ENCODE measurements at places on chromosomes 3 and 15.

- DNase-seq: peak; percentile 45
Measured at GRCh38 chr15:34753236-34753894, 1.4 kb downstream of the GJD2 start.

- DNase-seq: peak; percentile 24
Measured at GRCh38 chr3:23219117-23219516, 16.0 kb downstream of the UBE2E2 start.

DNA sequence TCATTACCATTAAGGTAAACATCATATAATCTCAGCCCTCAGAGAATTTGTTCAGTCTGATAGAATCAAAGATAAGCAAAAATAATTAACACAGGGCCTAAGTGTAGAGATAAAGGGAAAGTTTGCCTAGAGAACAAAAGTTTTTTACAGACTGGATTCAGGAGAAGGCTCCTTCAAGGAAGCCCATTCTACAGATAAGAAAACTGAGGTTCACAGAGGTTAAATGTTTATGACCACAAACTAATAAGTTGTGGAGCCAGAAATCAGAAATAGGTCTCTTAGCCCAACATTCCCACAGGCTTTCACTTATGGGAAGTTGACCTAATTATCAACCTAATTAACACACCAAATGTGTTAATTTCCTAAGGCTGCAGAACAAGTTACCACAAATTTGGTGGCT lies 110.7 kb downstream of the ZMAT3 start:
- no peak for DNase-seq

- DNase-seq: peak; percentile 57
Measured at GRCh38 chr15:49135342-49135857, 20.0 kb downstream of the COPS2 start.

GRCh38 chr15:36953346-36953745 lies 147.0 kb downstream of the MEIS2 start:
- DNase-seq: no peak

GRCh38 chr3:172653004-172653572 lies 57.8 kb downstream of the NCEH1 start:
- no peak for DNase-seq

- no peak for DNase-seq
Measured at GRCh38 chr3:30354513-30354912, 251.9 kb upstream of the TGFBR2 start.

- DNase-seq: no peak
Measured at GRCh38 chr15:80823120-80823519, 44.0 kb downstream of the CEMIP start.

DNA sequence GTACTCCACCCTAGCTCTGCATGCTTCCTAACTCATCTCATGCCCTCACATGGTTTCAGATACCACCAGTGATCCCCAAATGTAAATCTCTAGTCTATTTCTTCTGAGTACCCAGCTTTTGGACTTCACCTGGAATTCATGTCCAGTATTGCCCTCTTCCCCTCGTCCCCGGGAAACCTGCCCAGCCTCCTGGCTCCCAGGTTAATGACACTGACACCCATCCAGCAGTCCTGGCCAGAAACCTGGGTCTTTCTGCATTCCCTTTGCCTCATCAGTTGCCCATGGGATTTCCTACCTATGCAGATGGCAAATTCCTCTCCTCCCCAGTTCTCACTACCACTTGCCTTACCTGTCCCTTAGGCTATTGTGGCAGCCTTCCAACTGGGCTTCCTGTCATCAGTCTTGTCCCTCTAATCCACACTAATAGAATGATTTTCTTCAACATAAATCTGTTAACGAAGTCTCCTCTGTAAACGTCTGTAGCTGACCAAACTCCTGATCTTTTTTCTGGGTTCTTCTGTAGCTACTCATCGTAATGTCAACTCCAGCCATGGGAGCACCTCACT lies 15.3 kb upstream of the MYLK start:
- DNase-seq: no peak

- DNase-seq: no peak
Measured at GRCh38 chr3:123201223-123201556, 553 bp upstream of the SEC22A start.

DNA sequence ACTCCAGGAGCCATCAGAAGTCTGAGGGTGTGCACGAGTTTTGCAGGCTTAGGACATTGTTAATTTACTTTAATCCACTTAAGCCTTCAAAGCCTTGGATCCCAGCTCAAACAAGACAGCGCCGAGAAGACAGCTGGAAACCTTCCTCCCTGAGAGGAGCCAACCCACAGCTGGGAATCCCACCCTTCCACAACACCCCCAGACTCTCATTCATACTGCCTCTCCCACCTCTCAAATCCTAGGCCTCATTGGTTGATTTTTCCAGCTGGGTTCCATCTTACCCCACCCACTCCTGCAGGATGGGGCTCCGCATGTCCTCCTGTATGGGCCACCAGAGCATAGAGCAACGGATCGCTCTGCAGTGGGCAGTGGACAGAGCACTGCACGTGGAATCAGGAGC lies 80.4 kb downstream of the SEMA5B start:
- no peak for DNase-seq

GRCh38 chr3:29389362-29389761 lies 108.5 kb downstream of the RBMS3 start:
- DNase-seq: no peak

GRCh38 chr3:172074032-172074431 lies 34.7 kb downstream of the FNDC3B start:
- DNase-seq: no peak

DNA sequence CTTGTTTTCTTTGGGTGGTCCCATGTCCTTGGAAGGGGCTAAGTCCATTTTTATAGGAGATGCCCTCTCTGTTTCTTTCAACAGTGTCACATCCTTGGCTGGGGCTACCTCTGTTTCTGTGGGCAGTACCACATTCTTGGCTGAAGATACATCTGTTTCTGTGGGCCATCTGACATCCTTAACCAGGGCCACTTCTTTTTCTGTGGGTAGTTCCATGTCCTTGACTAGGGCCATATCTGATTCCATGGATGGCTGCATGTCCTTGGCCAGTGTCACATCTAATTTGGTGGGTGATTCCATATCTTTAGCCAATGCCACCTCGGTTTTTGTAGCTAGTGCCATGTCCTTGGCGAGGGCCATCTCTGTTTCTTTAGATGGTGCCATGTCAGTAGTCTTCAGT lies 99.5 kb downstream of the MAP4 start:
- no peak for DNase-seq

- no peak for DNase-seq
Measured at GRCh38 chr15:29132735-29133181, 136.9 kb downstream of the NSMCE3 start.

DNA sequence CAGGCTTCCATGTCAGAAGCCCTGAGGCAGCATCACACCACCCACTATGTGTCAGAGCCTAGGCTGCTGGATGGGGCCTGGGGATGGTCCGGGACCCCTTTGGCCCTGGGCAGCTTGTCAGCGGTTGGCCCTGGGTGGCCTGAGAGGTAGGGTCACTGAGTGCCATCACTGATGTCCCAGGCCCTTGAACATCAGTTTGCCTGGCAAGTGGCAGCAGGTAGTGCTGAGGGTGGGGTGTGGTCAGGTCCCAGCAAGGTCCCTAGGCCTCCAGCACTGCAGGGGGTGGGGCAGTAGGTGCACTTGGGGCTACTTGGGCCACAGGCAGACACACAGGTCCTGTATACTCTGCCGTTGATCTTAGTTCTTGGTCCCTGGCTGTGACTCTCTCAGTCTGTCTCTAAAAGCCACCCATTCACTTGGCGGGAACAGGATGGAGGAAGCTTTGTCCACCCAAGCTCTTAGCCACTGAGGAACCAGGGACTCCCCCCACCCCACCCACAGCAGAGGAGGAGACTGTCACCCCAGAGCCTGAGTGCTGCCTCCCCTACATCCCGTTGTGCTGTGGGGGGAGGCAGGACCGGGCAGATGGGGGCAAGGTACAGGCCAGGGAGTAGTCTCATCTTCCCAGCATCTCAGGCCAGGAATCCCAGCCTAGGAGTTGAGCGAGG lies 5.8 kb downstream of the GNAI2 start:
- no peak for DNase-seq

DNA sequence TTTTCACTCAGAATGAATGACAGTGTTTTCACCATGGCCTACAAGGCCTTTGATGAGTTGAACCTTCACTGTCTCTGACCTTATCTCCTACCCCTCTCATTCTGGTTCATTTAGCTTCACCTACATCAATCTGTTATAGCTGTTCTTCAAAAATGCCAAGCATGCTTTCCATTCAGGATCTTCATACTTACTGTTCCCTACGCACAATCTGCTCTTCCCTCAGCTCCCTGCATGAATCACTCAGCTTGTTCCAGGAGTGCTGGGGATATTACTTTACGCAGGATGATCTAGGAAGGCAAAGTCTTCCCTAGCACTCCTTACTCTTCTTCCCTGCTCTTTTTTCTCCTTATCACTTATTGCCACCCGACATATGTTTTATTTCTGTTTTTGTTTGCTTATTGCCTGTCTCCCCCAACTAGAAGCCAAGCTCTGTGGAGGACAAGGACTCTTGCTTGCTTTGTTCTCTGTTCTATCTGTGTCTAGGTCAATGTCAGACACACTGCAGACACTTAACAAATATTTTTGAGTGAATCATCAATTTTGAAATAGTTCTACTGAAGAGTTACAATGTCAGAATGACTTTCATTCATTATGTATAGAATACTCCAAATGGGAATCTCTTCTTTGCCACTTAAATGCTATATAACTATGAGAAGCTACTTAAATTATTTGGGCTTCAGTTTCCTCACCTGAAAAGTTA lies 238.3 kb upstream of the FEZF2 start:
- peak; percentile 86 for DNase-seq

DNA sequence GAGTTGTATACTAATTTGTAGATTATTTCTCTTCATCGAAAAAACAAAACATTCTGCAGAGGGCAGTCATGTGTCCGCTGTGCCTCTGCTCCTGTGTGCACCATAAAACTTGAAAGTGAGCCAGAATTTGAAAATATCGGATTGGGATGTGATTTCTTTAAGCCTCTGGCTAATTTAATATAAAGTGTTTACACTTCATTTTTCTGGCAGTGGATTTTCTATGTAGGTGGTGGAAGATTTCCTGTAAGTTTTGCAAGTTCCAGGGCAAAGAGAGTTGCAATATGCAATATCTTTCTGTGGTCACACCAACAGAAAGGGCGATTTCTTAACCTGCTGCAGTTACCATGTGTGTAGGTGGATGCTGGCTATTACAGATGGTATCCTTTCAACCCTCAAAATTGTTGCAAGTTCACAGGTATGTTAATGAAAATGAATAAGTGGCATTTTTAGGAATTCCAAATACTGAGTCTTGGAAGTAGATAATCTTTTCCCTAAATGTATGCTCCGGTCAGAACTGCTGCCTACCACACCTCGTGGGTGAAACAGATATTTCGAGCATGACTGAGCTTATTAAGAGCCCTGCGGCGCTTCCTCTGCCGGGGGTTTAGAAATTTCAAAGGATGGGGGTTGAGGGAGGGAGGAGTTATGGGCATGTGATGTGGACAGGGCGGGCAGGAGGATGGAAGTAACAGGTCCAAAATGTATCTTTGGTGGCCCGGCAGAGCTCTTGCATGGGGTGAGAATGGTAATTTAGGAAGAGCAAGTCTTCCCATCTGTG lies 134.0 kb downstream of the PGPEP1L start:
- peak; percentile 92 for DNase-seq

DNA sequence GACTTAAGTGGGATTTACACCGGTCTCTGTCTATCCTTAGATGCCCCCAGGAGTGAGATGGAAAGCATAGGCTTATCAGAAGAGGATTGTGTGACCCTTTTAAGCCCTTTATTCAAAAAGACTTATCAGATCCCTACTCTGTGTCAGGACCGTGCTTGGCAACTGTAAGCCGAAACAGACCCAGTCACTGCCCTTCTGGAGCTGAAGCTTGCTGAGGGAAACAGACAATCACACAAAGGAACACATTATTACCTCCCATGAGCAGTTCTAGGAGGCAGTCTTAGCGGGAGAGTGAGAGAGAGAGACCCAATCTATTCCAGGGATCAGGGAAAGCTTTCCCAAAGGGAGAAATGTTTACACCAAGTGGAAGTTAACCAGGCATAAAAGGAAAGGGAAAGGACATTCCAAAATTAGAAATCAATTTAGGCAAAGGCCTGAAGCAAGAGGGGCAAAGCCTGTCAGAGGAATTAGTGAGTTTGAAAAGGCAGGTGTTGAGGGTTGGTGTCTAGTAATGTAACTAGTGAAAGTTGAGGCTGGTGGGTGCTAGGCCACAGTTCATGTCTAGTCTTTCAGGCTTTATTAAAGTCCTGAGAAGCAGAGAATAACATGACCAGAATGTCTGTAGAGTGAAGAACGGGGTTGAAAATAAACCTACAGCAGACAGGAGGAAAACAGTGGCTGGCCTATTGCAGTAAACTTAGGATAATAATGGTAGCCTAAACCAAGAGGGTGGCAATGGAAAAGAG lies 86.7 kb downstream of the THBS1 start:
- no peak for DNase-seq

- DNase-seq: peak; percentile 86
Measured at GRCh38 chr3:31974471-31974870, 6.6 kb downstream of the OSBPL10 start.

All from HCEC 1CT (cell line).